ENCODE measurements at places on chromosomes 7 and 10. TPM values are rescaled to one million over a fixed set of nuclear protein-coding genes. Genes with fewer than 3 reads are reported as not detected.

The RET gene
- 0.20 TPM for total RNA-seq

The MUC3A gene
- total RNA-seq = not detected

- no peak for DNase-seq
These were observed 73.6 kb downstream of the EGFR start for GRCh38 chr7:55092186-55092974.

GRCh38 chr10:33187427-33187999, 147.0 kb downstream of the NRP1 start:
- DNase-seq = no peak

- no peak for DNase-seq
These were observed 1138.1 kb downstream of the REEP3 start for GRCh38 chr10:64659311-64659710.

GRCh38 chr7:41996381-41997035, 240.5 kb downstream of the GLI3 start:
- DNase-seq = no peak

All from tibial nerve (tissue), 4 donors.